ENCODE measurements at places on chromosomes 12 and 14.

- DNase-seq, result no peak
Observed at GRCh38 chr12:115953450-115953849, 324.0 kb downstream of the MED13L start.

DNA sequence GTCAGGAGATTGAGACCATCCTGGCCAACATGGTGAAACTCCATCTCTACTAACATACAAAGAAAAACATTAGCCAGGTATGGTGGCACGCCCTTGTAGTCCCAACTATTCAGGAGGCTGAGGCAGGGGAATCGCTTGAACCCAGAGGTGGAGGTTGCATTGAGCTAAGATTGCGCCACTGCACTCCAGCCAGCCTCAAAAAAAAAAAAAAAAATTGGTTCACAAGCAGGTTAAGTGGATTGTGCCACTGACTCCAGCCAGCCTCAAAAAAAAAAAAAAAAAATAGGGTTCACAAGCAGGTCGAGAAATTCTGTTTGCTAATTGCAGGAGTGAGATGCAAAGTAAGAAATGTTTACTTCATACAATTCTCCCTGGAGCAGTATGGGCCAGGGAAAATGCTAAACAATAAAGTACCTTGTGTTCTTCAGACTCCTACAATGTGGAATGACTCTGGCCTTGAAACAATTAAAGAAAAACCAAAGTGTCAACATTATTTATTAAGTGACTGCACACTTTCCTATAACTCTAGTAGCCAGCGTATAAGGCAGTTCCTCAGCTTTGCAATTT, 6.1 kb downstream of the EDDM3B start:
- DNase-seq, result no peak

DNA sequence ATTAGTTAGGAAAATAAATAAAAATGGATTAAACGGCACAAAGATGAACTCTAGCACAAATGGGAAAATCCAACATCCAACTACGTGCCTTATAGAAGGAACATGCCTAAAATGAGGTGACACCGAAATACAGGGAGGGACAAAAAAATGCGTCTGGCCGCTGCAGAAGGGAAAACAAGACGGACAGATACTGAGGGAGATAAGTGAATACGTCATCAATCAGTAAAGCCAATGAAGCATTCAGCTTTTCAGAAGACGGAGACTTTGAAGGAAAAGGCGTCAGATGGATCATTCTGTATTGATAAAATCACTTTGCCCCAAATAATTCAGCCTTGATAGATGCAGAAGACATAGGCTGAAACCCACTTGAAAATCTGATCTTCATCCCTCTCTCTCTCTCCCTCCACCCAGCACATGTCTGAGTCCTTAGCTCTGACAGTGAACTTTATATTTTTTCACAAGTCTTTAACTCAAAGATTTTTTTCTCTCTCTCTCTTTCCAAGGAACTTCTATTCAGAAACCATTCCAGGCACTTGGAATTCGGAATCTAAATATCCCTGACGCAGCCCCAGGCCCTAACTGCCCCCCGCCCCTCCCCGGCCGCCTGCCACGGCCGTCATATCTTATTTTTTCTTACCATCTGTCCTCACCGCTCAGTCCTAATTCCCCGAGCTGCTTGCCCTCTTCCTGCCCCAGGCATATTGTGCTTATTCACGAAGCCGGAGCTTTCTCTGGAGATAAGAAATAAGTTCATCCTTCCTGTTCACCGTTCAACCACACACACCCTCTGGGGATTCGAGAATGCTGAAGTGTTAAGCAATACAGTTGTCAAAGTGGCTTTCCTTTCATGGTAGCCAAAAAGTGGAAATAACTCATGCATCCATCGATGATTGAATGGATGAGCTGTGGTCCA, 35.5 kb upstream of the RFLNA start:
- DNase-seq, result no peak

DNA sequence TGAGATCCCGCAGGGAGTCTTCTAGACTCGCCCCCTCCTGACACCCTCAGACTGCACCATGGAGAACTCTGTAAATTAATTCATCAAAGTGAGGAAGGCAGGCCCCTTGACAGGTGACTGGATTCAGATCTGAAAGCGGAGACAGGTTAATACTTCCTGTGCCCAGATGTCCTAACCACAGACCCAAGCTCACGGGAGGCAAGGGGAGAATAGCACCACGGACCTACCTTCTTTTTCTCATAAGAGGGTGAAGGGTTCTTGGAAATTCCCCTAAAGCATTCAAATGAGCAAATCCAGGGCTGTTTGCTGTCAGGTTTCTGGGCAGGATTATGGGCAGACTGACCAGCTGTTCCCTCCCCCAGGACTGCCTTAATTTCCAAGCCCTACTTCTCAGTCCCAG, 170.0 kb downstream of the ZFP36L1 start:
- no peak for DNase-seq

- DNase-seq, result peak; percentile 92
Observed at GRCh38 chr14:64387782-64388532, at the start of gene MTHFD1. Gene MTHFD1 (plus strand): TSS chr14:64388353. CDS start chr14:64388428, 75 bp downstream.

DNA sequence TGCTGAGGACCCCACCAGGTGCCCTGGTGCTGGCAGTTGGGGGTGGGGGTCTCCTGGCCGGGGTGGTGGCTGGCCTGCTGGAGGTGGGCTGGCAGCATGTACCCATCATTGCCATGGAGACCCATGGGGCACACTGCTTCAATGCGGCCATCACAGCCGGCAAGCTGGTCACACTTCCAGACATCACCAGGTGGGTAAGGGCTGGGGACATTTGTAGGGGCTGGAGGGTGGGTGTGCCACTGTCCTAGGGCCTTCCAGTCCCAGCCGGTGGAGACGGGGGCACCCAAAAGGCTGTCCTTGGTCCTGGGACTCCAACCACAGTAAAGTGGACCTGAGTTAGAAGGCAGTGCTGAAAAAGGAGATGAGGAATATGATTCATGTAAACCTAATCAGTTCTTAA, 13.2 kb downstream of the SDSL start:
- DNase-seq, result no peak

Measured in stimulated activated CD8-positive, alpha-beta memory T cell treated with anti-CD3 and anti-CD28 coated beads, Interleukin-12 subunit alpha, Interleukin-12 subunit beta, amount 100 ng/mL, for 4 hours (primary cell).